Endothelial cell of umbilical vein (primary cell): ENCODE measurements at places on chromosomes 16 and 17.

GRCh38 chr16:10835281-10835931 is 16.8 kb upstream of the TVP23A start:
- DNase-seq: no peak

DNA sequence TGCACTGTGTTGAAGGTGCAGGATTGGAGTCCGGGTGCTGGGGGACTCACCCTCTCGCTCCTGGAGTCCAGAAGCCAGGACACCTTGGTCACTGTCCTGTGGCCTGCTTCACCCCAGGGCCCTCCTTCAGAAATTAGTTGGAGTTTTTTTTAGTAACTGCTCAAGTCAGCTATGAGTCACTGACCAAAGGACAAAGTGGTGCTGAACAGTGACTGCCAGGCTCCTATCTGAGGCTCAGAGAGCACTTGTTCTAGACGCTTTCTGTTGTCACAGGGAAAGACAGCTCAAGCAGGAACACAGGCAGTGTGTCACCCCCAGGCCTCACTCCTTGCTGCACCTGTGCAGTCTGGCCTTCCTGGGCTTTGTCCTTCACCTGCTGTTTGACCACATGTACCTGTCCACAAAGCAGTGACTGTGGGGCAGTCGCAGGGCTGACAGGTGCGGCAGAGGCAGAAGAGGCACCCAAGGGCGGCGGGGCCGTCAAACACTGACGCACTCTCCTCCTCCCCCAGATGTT is 4.1 kb upstream of the FAAP100 start:
- no peak for DNase-seq

DNA sequence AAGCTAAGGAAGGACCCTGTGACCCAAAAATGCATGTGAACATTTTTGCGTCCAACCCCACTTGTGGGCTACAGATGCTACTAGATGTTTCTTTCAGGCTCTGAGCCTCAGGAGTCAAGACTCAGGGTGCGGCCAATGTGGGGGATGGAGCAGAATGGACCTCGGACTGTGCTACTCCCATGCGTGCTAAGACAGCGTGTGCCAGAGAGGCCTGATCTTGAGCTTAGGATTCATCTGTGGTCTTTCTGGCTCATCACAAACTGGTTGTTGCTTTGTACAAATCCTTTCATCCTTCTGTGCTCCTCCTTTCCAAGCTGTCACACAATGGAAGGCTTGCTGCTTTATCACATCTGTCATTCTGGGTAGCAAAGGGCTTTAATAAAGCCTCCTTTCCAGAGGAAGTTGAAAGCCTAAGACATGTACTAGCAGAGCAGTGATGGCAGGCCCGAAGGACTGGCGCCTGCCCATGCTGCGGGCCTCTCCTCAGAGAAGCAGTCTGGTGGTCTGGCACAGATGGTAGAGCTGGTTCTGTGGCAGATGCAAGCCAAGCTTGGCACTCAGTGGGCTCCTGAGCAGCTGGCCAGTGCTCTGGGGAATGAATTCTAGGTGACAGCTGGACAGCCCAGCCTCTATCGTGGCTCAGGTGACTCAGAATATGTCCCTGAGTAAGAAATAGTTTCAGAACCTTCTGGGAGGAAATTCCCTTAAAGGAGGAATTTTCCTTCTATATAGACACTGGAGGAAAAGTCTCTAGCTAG is 27.8 kb downstream of the COG4 start:
- no peak for DNase-seq

- no peak for DNase-seq
Observed at GRCh38 chr16:85608515-85608885, 4.6 kb upstream of the GSE1 start.

GRCh38 chr16:75416904-75417565 is 16.3 kb downstream of the CFDP1 start:
- no peak for DNase-seq

DNA sequence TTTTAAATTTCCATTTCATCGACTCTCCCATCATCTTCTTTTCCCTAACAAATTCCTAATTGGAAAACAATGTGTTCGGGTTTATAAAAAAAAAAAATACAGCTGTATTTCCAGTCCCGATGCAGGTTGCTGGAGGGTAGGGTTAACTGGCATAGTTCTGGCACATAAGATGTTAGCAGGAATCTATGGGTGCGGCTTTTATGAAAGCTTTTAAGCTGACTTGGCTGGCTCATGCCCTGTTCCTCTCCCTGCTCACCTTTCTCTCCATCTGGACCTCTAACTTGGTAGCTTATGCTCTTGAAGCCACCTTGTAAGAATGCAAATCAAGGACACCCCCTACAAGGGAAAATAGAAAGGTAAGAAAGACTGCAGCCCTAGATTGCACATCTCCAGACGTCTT is 33.2 kb upstream of the KCNJ2 start:
- DNase-seq: no peak

GRCh38 chr17:56810343-56810742 is 23.4 kb downstream of the C17orf67 start:
- DNase-seq: no peak

- DNase-seq: no peak
Observed at GRCh38 chr16:3995001-3995400, 114.5 kb upstream of the CREBBP start.

DNA sequence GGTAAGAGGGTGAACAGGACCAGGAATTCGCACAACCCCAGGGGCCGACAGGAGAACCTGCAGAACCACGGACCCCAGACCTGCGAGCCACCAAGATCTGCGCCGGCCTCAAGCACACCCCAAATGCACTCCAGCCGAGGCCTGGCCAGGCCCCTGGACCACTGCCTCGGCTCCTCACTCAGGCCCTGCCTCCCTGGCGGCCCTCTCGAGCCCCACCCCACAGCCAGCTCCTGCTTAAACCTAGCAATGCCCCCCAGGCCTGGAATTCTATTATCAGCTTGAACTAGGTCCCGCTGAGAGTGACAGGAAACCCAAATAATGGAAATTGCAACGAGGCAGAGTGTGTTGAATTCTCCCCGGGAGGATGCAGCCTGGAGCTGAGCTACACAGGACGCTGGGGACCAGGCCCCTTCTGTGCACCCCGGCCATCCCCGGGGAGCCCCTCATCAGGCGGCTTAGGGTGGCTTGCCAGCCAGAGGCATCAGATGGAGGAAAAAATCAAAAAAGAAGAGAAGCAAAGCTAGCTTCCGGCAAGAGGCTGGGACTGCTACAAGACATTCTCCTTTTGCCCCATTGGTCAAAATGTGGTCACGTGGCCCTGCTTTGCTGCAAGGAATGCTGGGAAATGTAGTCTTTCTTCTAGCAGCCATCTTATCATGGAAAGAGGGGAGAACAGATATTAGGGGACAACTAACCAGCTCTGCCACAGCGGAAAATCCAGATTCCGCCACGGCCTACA is 2.4 kb upstream of the ENPP7 start:
- peak; percentile 90 for DNase-seq

GRCh38 chr17:4594931-4595684 is 10.8 kb downstream of the SMTNL2 start:
- no peak for DNase-seq

- DNase-seq: peak; percentile 72
Observed at GRCh38 chr16:22077700-22078313, 14.5 kb upstream of the VWA3A start.

DNA sequence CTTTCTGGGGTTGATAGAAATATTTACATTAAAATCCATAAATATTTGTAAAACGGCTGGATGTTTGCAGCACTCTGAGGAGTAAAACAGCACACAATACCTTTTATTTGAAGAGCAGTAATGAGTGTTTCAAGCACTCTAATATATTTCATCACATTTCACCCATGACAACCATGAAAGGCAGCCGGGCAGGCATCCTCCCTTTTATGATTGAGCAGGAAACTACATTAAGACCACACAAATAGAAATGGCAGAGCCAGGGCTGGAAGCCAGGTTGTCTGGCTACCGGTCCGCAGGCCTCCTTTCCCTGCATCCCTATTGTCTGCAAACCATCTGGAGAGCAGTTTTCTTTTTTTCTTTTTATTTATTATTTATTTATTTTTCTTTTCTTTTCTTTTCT is 23.1 kb upstream of the GPRC5C start:
- no peak for DNase-seq

GRCh38 chr16:83501481-83501880 is 306.3 kb upstream of the HSBP1 start:
- DNase-seq: no peak

GRCh38 chr17:7437950-7438614 is 1.2 kb upstream of the FGF11 start:
- peak; percentile 18 for DNase-seq

- no peak for DNase-seq
Observed at GRCh38 chr17:50634915-50635731, 442 bp downstream of the ABCC3 start.

GRCh38 chr16:11217651-11218603 is 38.1 kb downstream of the SOCS1 start:
- no peak for DNase-seq

DNA sequence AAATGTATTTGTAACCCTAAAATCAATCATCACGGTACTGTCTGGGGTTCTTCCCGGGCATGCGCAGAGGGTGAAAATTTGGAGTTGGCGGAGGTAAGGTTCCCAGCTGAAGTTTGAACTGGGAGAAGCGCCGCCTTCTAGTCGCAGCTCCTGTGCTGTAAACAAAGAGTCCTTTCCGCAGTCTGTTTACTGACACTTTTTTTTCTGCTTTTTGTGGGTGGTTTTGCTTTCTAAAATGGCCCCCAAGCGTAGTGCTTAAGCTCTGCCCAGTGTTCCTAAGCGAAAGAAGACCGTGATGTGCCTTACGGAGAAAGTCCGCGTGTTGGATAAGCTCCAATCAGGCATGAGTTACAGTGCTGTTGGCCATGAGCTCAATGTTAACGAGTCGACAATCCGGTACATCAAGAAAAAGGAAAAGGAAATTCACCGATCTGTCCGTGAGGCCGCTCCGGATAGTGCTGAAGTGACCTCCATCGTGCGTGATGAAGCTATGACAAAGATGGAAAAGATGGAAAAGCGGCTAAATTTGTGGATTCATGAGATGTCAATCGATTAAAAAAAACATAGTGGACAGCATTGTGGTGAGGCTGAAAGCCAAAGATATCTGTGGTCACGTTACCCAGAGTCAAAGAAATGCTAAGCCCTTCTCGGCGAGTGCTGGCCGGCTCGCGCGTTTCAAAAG is 570 bp upstream of the CFDP1 start:
- peak; percentile 97 for DNase-seq

DNA sequence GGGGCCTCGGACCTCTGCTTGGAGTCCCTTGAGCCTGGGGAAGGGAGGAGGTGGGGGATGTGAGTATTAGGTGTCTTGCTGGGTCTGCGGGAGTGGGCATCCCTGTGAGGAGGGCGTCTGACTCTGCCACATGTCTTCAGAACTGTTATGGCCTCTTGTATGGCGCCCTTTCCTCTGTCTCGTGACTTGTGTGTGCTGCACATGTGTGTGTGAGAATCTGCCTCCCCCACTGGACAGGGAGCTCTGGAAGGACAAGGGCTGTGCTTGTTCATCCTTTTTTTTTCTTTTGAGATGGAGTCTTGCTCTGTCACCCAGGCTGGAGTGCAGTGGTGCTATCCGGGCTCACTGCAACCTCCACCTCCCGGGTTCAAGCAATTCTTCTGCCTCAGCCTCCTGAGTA is 33.4 kb downstream of the ARHGAP23 start:
- no peak for DNase-seq

DNA sequence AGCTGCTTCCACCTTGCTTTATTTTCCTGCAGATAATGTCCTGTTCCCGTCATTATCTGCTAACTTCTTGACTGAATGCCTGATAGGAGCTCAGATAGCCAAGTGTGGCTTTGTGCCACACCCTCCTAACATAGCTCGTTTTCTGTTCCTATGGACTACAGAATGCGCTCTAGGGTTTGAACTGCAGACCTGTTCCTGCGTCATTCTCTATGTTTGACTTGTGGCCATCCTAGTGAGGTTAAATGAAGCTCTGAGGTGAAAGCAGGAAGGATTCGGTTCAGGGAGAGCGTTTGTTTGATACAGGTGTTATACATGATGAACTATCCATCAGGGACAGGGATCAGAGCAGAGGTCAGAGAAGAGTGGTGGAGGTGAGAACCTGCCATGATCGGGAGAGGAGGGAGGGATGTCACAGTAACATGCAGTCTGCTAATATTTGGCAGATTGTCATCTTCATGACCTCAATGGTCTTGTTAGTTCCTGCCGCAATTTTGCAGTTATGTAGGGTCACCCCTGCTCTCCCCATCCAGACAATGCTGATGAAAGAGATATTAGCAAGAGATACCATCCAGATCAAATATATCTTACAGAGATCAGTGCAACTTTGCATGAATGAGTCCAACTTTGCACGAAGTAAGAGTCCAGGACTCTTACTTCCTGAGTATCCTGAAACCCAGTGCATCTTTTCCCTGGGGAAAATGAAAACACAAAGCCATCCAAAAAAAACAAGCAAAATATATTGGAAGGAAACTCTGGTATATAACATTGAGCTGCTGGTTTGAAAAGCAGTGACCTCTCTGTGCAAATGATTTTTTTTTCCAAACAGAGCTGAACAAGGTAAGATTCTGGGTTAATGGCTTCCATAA is 32.8 kb downstream of the MPHOSPH6 start:
- peak; percentile 60 for DNase-seq

- DNase-seq: no peak
Observed at GRCh38 chr17:9817086-9817485, 4.8 kb downstream of the GSG1L2 start.

DNA sequence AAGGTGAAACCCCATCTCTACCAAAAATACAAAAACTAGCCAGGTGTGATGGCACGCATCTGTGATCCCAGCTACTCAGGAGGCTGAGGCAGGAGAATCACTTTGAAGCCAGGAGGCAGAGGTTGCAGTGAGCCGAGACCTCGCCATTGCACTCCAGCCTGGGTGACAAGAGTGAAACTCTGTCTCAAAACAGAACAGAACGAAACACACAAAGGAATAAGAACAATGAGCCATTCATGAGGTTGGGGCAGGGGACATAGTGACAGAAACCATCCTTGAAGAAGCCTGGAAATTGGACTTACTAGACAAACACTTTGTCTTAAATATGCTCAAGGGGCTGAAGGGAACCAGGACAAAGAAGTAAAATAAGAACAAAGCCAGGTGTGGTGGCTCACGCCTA is 39.4 kb downstream of the WDR45B start:
- no peak for DNase-seq
